Hematopoietic multipotent progenitor cell treated with erythropoietin and hydrocortisone succinate and interleukin-3 and kit ligand, for 8 days (in vitro differentiated cells): ENCODE measurements at places on chromosomes 11 and 22.

GRCh38 chr11:75303544-75304224 is 47.8 kb downstream of the ARRB1 start:
- DNase-seq, result no peak

DNA sequence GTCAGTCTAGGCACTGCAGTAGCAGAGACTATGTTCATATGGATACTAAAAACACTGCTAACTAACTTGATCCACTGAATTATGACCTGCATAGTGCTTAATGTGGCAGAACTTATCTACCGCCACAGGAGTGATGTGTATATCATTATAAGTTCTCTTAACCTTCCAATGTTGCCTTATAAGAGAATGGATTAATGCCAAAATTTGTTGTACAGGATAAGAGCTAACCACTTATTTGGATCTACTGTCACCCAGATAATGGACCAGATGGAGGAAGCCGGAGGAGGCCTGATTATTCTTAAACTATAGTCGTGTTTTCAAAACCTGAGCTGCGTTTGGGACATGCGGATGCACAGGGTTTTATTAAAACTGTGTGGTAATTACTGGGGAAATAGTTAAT is 1.9 kb upstream of the OR51B4 start:
- DNase-seq, result peak; percentile 98

DNA sequence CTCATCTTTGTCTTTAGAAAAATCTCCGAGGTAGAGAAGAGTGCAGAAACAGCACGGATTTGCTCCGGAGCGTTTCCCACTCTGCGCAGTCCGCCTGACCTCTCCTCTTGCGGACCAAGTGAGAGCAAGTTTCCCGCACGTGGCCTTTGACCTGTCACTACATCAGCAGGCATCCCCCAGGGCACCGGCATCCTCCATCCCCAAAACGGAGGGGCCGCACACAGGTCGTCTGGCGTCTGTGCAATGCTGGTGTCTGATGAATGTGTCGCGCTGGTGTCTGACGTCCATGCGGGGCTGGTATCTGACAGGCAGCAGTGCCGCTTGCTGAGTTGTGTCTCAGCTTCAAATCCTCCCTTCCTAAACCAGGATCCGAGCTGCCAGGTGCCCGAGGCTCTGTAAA is 739 bp upstream of the MRGPRE start:
- no peak for DNase-seq

DNA sequence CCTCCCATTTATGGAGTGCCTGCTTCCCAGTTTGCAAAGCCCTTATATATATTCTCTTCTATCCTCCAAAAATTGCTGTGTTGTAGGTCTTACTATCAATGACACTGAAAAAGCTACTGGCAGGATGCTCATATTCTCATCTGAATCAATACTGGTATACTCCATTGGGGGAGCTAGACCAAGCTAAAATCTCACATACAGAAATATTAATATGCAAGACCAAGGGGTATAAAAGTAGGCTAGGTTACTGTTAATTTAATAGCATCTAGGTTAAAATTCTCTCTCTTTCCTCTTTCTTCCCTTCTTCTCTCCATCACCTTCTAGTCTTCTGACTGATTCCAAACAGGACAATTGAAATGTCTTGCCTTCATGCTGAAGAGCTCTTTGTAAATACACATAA is 17.1 kb upstream of the BDNF start:
- no peak for DNase-seq

DNA sequence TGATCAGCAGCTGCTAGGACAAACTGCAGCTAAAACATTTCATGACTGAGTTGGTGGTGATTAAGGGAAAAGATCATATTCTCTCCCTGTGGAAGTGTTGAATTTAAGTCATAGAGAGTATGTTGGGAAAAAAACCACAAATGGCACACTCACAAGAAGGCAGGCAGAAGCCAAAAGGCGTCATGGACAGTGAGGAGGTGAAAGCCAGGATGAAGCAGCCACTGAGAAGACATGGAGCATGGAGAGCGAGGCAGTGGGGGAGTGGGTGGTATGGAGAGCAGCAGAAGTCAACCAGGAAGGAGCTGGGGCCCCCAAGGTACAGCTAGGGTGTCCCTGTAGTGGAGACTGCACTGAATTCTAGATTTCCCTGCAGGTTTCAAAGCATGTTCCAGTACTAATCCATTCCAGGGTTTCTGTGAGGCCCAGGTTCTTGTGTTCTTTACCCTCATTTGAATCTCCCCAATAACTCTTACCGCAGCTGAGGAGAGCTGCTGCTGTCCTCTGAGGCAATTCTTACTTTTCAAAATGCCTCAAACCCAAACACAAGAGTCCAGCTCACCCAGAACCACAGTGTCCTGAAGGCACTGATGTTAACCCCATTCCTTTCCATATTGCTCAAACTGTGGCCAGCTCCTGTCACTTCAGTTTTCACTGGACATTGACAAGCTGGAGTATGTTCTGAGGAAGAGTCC is 191.8 kb upstream of the E2F8 start:
- no peak for DNase-seq

DNA sequence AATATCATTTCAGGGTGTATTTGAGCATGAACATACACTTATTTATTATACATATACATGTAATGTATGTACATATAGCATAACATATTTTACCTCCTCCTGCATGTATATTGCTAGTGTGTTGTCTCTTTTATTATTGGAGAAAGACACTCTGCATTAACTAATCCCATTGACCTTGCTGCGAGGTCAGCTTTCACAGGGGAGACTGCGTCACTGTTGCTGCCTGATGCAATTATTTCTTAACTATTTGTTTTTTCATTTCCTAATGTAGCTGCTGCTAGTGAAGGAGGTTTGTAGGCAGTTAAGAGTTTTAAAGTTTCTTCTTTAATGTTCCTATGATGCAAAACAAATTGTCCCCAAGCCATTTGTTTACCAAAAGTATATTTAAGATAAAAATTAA is 185.4 kb upstream of the CNTN5 start:
- DNase-seq, result no peak

DNA sequence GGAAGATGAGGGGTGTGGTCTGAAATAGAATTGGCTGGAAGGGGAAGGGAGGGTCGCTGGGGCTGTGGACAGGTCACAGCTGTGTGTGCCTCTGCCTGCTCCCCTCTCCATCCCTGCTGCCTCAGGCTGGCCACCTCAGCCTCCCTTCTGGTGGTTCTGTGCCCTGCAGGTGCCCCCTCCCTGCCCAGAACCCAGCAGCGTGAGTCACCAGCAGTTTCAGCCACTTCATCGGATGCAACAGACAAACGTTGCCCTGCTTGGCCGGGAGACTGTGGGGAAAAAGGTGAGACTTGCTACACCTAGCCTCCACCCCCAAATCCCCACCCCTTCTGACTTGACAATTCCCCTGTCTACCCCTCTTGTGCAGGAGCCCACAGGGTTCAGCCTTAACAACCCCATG is 21.8 kb upstream of the LRRC10B start:
- no peak for DNase-seq

GRCh38 chr22:41021061-41021612 is 70.0 kb downstream of the RBX1 start:
- no peak for DNase-seq

DNA sequence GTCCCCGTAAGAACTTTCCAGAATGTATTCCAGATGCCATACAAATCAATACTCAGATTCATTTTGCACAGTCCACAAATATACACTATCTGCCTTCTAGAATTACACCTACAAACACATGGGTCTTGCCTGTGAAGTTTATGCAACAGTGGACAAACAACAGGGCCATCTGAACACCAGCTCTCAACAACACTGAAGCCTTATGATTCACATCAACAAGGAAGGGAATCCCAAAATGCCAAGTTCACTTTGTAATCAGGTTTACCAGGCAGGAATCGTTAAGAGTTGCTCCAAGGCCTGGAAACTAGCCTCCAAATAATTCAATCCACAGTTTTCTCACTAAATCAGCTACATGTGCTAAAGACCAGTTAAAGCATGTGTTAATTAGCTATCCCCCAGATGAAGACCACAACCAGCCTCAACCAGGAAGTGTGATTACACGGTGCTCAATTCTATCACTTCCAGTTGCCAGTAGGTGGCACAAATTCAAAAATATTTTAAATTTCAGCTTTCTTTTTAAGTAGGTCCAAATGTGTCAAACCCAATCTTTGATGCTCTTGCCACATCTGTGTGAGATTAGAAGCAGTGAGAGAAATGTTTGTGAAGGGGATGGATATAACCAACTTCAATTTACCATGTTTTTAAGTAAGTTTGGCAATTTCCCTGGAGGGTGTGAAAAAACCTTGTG is 139.1 kb upstream of the BDNF start:
- peak; percentile 23 for DNase-seq

DNA sequence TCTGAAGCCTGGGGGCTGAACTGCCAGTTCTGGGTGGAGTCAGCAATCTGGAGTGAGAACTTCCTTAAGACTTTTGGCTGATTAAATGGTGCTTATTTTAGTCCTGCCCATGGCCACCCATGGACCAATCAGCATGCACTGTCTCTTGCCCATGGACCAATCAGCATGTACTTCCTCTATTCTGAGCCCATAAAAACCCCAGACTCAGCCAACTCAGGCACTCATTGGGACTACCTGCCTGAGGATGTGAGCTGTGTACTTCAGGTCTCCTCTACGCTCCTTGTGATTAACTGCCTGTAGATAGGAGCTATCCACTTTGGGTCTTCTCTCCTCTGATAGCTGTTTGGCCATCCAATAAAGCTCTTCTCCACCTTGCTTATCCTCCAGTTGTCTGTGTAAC is 342.3 kb upstream of the CCDC179 start:
- no peak for DNase-seq

DNA sequence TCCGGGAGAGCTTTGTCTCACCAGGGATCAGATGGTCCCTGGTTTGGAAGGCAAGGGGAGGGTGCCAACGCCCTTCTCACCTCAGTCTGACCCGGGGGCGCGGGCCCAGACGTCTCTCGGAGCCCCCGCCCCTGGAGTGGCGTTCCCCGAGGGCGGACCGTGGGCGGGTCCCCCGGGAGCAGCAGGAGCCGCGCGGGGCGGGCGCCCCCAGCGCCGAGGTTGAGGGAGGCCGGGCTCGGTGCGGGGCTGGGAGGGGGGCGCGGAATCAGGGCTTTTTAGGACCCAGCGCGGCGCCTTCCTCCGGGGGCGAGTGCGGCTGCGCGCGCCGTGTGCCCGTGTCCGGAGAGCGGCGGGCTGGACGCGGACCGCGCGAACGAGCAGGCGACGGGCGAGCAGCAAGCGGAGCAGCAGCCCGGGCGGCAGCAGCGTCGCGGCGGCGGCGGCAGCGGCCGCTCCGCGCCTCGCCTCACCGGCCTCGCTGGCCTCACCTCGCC is at the start of gene KCNC1:
Gene KCNC1 (plus strand): TSS at position 364 of the 494 bp plus-strand sequence. CDS start 1,222 bp downstream, outside the sequence.
- DNase-seq, result no peak

DNA sequence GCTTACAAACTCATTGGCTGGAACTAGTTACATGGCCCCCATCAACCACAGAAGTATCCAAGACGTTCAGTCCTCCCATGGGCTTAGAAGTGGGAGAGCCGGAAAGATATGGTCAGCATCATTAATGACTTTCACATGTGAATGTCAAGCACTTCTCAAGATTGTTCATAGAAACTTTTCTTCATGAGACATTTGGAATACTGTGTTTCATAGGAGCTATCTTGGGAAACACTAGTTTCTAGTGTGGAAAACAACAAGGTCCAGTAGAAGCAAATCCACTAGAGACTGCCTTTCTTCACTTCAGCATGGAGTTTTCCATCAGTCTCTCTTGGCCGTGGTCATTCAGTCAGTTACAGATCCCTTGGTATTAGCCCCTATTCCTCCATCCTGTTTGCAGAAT is 160.9 kb downstream of the C11orf91 start:
- DNase-seq, result no peak

DNA sequence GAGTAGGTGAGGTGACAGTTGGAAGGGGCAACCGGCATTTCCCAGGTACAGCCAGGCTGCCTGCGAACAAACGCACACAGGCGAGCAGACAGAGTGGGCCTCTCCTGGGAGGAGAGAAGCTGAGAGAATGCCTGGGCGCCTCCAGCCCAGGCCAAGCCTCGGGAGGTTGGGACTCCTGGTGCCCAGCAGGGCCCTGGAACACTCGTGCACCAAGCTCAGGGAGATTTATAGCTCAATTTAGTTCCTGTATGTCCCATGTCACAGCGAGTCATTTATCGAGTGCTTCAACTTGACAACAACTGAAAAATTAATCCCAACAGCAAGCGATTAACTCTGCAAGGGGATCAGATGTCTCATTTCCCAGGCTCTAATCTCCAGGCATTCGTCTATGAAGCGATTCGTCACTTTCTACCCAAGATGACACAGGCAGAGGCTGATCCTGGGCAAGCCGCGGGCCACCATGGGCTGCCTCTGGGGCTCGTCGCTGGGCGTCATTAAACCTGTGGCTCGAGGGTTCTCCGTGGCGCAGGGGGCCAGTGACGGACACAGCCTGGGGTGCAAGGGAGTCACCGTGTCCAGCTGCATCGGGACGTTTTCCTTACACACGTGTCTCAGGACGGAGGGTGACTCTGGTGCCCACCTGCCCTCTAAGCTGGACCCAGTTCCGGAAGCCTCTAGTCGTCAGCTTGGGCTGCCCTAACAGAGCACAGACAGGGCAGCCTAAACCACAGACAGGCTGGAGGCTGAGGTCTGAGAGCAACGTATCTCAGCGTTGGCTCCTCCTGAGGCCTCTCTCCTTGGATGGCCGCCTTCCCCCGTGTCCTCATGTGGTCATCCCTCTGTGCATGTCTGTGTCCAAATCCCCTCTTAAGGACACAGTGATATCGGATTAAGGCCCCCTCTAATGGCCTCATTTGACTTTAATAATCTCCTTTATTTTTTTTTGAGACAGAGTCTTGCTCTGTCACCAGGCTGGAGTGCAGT is 154.1 kb downstream of the CTTN start:
- DNase-seq, result no peak

GRCh38 chr22:44541671-44542319 is 43.8 kb upstream of the RTL6 start:
- no peak for DNase-seq

- no peak for DNase-seq
These were observed 46.9 kb downstream of the ME3 start for GRCh38 chr11:86625544-86625943.

DNA sequence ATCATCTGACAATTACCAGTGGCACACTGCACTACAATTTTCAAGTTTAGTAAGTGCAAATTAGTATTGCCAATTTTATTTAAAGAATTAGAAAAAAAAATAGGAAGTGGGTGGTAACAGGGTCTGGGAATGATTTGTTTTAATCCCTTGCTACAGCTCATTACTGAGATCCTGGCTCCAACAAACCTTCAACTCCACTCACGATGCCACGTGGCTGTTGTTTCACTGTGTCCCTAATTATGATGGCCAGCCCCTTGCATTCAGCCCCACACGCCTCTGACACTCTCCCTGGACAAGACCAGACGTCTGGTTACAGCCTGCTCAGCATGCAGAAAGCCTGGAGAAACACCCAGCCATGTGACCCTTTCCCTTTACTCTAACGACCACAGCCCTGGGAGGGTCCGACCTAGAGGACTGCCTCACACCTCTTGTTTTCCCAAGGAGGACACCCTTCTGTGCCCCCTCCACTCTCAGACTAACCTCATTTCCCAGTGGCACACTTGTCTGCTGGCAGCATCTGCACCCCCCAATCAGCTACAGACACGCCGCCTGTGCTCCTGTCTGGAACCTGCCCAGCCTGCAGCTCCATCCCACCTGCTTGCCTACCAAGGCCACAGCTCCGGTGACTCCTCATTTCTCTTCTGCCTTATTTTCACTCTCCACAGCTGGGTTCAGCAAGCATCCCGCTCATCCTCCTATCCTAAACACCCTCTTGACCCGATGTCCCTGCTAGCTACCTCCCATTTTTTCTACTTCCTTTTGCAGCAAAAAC is 18.5 kb upstream of the SLC25A1 start:
- no peak for DNase-seq
